ENCODE measurements at places on chromosomes 5 and 9.

GRCh38 chr5:174271316-174271715 is 225.8 kb downstream of the NSG2 start:
- no peak for DNase-seq

- DNase-seq, result no peak
Observed at GRCh38 chr5:177491429-177491945, 5.9 kb downstream of the PDLIM7 start.

GRCh38 chr9:2729721-2730120 is 12.4 kb downstream of the KCNV2 start:
- no peak for DNase-seq

- no peak for DNase-seq
Observed at GRCh38 chr9:126975327-126976220, 61.0 kb downstream of the RALGPS1 start.

DNA sequence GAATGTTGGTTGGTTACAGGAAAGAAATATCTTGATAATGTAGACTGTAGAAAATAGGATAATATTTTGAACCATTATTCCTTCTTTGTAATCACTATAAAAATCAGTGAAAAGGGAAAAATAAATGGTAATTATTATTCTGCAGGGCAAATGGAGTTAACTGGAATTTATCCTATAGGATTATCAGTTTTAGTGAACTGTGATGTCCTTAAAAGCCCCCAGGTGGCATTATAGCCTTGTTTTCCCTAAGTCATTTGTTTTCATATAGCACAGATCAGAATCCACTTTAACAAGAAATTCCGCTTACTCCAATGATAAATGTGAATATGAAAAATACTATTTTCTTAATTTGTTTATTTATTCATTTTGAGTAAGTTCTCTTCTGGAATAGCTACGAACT is 26.2 kb upstream of the WDR41 start:
- DNase-seq, result no peak

- DNase-seq, result no peak
Observed at GRCh38 chr5:170121321-170121720, 15.6 kb downstream of the FOXI1 start.

- DNase-seq, result no peak
Observed at GRCh38 chr9:4879115-4879558, 86.4 kb downstream of the RCL1 start.
